ENCODE measurements at places on chromosomes 16 and 17.

DNA sequence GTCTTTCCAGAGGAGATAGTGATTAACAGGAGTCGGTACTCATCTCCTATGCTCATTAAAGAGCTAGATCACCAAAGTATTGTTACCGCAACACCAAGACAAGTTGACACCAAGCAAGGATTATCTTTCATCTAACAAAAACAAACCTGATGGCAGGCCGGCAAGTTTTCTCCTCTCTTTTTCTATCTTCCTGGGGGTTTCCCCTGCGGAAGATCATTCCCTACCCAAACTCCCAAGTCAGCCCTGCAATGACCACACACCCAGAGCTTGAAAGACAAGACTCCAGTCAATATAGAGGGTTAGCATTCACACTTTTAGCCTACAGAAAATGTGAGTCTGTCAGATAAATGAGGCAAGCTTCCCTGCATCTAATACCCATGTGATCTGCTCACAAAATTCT lies 312.1 kb downstream of the SOX9 start:
- no peak for DNase-seq

DNA sequence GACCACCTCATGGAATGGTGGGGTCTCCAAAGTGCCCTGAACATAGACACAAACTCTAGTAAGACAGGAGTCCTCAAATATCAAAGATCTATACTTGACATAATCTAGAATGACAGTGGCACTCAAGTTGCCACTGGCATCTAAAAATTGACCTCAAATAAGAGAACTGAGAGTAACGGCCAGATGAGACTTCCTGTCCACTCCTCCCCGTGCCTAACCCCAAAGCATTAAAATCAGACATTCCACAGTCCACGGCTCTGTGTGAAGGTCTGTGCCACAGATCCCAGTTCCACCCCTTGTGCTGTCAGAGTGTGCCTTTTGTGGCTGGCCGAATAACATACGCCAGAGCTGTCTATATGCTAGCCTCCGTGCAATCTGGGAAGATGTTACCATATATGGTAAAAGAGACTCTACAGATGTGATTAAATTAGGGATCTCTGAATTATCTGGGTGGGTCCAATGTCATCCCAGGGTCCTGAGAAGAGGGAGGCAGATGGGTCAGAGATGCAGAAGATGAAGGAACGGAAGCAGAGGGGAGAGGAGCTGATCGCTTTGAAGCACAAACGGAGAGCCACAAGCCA lies 21.0 kb upstream of the EVPL start:
- no peak for DNase-seq

DNA sequence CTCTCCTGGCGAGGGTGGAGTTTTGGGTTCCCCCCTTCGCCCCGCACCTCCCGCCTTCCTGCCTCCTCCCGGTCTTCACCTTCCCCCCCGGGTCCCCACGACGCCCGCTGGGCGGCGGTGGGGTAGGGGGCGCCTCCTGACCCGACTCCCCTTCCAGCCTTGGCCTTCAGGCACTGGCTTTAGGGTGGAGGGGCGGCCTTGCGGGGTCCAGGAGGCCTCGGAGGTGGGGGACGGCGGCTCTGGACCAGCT lies 2.4 kb downstream of the SLC16A3 start:
- DNase-seq: no peak

GRCh38 chr16:70740914-70741782 lies 55.3 kb upstream of the MTSS2 start:
- DNase-seq: peak; percentile 57

DNA sequence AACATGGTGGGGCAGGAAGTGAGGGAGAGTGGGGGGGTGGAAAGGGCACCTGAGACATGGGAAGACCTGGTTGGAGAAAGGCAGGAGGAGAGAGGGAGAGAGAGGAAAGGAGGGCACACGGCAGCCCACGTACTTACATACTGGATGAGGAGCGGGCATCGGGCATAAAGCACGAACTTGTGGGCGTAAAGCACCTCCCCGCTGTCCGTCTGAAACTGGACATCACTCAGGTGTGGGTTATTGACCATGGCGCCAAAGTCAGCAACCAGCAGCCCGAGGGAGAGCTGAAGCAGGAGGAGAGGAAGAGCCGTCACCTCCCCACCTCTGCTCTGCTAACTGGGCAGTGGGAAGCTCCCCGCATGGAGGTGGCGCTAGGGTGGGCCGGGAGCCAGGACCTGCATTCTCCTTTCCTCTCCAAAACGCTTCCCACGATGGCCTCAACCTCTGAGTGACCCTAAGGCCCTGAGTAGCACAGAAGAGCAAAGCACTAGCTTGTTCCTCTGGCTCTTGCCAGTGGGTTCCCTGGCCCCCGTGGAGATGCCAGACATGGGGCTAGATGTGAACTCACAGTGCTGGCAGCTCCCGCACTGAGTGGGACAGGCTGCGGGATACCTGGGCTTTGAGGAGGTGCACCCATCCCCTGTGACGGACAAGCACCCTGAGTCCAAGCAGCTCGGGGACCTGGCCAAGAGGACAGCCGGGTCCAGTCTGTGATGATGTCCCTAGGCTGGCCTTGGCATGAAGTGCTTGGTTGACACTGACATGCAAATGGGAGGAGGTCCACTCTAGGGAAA lies 16.9 kb downstream of the SLX4 start:
- DNase-seq: no peak
